ENCODE measurements at places on chromosomes 5 and 9.

- no peaks in the 10 kb centered on the region for H3K36me3 ChIP-seq
- H3K4me3 ChIP-seq: no peak overlapping the region
- H3K4me1 ChIP-seq: peaks cover 1% of the 10 kb centered on the region
- DNase-seq: no peak
- H3K27ac ChIP-seq: no peak overlapping the region
Measured at GRCh38 chr5:173743641-173744343, 127.3 kb upstream of the BOD1 start.

DNA sequence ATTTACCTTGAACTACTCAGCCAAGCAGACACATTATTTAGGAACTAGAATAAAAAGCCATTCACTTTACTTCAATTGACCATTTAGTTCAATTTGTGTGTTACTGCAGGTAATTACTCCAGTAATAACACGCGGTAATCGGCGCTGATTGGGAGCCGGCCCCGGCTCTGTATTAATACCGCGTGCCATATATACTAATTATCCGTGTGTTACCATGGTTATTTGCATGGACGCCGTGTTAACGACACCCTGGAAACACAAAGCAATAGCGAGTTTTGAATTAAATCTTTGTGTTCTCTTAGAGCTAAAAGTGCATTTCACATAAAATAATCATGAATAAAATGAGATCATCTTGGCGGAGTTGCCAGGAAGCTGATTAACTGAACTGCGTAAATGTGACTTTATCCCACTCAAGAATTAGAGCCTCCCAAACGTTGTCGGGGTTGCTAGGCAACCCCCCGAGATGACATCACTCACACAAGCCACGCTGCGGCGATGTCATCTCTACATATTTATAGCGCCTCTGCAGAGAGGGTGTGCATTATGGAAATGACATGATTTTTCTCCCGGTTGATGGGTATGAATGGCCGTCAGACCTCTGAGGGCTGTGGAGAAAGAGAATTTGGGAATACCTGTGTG is 41.4 kb upstream of the RNU6ATAC start:
- DNase-seq: no peak
- no peak overlapping the region for H3K27ac ChIP-seq
- H3K4me1 ChIP-seq: peaks cover 4% of the 10 kb centered on the region

GRCh38 chr5:165569551-165569950 is 2064.1 kb downstream of the MAT2B start:
- no peaks in the 10 kb centered on the region for H3K27me3 ChIP-seq
- DNase-seq: no peak
- no peak overlapping the region for H3K4me3 ChIP-seq
- no peaks in the 10 kb centered on the region for H3K36me3 ChIP-seq
- H3K4me1 ChIP-seq: peaks cover 3% of the 10 kb centered on the region

- no peaks in the 10 kb centered on the region for H3K27me3 ChIP-seq
- no peak overlapping the region for H3K27ac ChIP-seq
- no peak overlapping the region for H3K4me3 ChIP-seq
- no peaks in the 10 kb centered on the region for H3K4me1 ChIP-seq
- DNase-seq: no peak
Measured at GRCh38 chr9:22682961-22683699, 236.5 kb downstream of the DMRTA1 start.

- peak; percentile 57 for DNase-seq
- H3K27me3 ChIP-seq: no peaks in the 10 kb centered on the region
- peaks cover 26% of the 10 kb centered on the region for H3K4me1 ChIP-seq
- H3K27ac ChIP-seq: peak overlapping the region; percentile 55
- no peaks in the 10 kb centered on the region for H3K36me3 ChIP-seq
- no peak overlapping the region for H3K4me3 ChIP-seq
Measured at GRCh38 chr5:134427540-134428041, 15.9 kb upstream of the CDKN2AIPNL start.

- H3K36me3 ChIP-seq: no peaks in the 10 kb centered on the region
- H3K4me1 ChIP-seq: no peaks in the 10 kb centered on the region
- H3K27me3 ChIP-seq: no peaks in the 10 kb centered on the region
- no peak overlapping the region for H3K27ac ChIP-seq
- no peak overlapping the region for H3K4me3 ChIP-seq
Measured at GRCh38 chr9:98951967-98952366, 8.3 kb downstream of the COL15A1 start.

Measured in H1 (cell line).